ENCODE measurements at places on chromosomes 5 and 9.
A peak's percentile ranks its signal among the peaks of the same experiment; 100 is the strongest.

DNA sequence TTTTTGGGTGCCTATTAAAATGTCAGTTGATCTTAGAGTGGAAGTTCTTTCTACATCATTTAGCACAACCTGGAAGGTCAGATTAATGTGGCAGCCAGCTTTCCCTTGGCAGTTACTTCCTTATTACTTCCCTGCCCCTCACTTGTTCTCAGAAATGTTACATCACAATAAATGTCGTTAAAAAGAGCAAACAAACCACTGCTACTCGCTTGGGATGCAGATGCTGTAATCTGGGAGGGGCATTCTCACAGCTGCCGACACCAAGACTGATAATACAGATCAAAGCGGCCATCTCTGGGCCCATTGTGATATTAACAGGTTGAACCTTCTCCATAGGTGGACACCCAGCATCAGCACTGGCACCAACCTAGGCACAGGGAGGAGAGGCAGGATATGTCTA is 29.3 kb downstream of the PLAC8L1 start:
- DNase-seq, result no peak
- peaks cover 8% of the 10 kb centered on the region for H3K4me1 ChIP-seq
- H3K27ac ChIP-seq, result no peak overlapping the region
- no peak overlapping the region for H3K4me3 ChIP-seq
- peaks cover 33% of the 10 kb centered on the region for H3K27me3 ChIP-seq
- H3K36me3 ChIP-seq, result no peaks in the 10 kb centered on the region

- H3K27me3 ChIP-seq, result peaks cover 4% of the 10 kb centered on the region
- H3K27ac ChIP-seq, result no peak overlapping the region
- no peak for DNase-seq
- no peaks in the 10 kb centered on the region for H3K4me1 ChIP-seq
These were observed 11.1 kb downstream of the FCN2 start for GRCh38 chr9:134891713-134892112.

DNA sequence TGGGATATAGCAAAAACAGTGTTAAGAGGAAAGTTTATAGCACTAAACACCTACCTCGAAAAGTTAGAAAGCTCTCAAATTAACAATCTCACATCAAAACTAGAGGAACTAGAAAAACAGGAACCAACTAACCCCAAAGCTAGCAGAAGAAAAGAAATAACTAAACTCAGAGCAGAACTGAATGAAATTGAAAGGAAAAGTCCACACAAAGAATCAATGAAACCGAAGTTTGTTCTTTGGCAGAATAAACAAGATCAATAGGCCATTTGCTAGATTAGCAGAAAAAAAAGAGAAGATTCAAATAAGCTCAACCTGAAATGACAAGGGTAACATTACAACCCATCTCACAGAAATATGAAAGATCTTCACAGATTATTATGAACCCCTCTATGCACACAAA is 234.8 kb upstream of the ISL1 start:
- no peaks in the 10 kb centered on the region for H3K4me1 ChIP-seq
- no peak for DNase-seq
- no peaks in the 10 kb centered on the region for H3K27me3 ChIP-seq

- peaks cover 15% of the 10 kb centered on the region for H3K27me3 ChIP-seq
- H3K4me1 ChIP-seq, result peaks cover 14% of the 10 kb centered on the region
- no peak overlapping the region for H3K27ac ChIP-seq
- DNase-seq, result peak; percentile 68
- H3K36me3 ChIP-seq, result peaks cover 2% of the 10 kb centered on the region
These were observed 5.4 kb upstream of the LCN15 start for GRCh38 chr9:136769710-136770191.

DNA sequence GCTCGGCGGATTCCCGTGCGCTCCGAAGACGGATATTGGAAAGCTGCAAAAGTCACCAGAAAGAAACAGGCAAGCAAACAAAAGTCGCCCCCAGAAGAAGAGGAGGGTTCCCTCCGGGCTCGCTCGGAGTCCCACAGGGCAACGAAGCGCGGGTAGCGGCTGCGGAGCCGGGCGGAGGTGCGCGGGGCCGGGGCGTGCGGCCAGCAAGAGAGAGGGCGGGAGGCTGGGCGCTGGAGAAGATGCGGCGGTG is at the start of gene FBN2:
TSS of gene FBN2 (minus strand) at position 246 of the 250 bp plus-strand sequence. CDS start 642 bp downstream, outside the sequence.
- peak within 1 kb of the TSS; percentile 28 for H3K4me3 ChIP-seq
- H3K36me3 ChIP-seq, result no peaks in the 10 kb centered on the region
- H3K4me1 ChIP-seq, result no peaks in the 10 kb centered on the region

DNA sequence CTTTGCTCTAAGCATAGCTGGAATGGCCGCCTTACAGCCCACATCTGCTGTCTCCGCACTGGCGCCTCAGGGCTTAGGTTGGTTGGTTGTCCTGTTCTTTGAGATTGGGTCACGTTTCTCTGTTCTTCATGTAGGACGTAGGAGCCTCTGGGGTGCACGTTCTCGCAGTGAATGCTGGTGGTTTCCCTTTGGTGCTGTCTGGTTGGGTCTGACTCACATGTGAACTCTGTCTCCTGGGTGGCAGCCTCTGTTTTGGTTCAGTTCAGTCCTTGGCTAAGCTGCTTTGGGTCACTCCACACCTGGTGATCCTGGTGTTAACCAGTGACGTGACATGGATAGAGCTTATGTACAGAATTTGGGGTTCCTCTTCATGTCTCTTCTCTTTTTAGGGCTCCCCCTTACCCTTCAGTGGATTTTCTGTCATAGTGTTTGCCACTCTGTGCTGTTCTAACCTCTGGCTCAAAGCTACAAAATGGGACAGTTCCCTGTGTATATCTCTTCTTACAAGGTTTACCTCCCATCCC is 12.6 kb upstream of the LPCAT1 start:
- H3K27ac ChIP-seq, result peak overlapping the region; percentile 84
- peak; percentile 57 for DNase-seq
- no peaks in the 10 kb centered on the region for H3K36me3 ChIP-seq
- H3K27me3 ChIP-seq, result peaks cover 23% of the 10 kb centered on the region

DNA sequence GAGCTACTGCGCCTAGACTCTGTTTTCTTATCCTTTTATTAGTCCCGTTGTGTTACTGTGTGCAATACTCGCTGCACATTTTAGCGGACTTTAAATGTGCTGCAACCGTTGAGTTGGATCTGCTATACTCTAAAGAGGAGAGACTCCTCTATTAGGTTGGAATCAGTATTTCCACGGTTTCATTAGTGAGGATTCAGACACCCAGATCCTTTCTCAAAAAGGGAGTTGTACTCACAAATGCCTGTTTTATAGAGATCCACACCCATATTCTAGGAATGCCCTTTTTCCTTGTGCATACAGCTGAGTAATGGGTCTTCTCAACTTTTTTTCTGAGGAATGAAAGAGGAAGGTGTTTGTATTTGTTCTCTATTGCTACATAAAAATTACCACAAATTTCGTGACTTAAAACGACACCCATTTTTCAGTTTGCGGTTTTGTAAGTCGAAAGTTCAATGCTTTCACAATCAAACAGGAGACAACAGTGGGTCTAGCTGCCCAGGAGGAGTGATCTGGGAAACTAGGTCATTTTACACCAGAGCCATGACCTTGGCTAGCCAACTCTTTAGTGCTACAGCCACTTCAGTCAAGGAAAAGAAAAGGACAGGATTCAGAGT is 52.8 kb upstream of the SLC44A1 start:
- H3K27ac ChIP-seq, result no peak overlapping the region
- no peaks in the 10 kb centered on the region for H3K36me3 ChIP-seq
- H3K27me3 ChIP-seq, result peaks cover 12% of the 10 kb centered on the region
- H3K4me1 ChIP-seq, result no peaks in the 10 kb centered on the region
- no peak for DNase-seq

DNA sequence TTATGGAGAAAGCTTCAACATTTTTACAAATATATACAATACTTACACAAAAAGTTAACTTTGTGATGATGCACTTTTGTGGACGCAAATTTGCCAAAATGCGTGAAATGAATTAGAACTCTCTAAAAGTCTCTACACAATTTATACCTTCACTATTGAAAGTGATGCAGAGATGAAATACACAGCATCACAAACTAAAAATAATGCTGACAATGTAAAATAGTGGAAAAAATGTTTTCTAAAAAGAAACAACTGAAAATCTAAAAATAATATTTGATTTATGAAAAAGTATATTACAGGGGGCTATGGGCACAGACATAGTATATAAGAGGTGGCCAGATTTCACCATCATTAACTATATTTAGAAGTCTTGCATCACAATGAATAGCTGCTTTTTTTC is 188.8 kb downstream of the ADCY2 start:
- no peaks in the 10 kb centered on the region for H3K4me1 ChIP-seq
- H3K27me3 ChIP-seq, result no peaks in the 10 kb centered on the region
- H3K36me3 ChIP-seq, result no peaks in the 10 kb centered on the region
- DNase-seq, result no peak
- no peak overlapping the region for H3K27ac ChIP-seq

DNA sequence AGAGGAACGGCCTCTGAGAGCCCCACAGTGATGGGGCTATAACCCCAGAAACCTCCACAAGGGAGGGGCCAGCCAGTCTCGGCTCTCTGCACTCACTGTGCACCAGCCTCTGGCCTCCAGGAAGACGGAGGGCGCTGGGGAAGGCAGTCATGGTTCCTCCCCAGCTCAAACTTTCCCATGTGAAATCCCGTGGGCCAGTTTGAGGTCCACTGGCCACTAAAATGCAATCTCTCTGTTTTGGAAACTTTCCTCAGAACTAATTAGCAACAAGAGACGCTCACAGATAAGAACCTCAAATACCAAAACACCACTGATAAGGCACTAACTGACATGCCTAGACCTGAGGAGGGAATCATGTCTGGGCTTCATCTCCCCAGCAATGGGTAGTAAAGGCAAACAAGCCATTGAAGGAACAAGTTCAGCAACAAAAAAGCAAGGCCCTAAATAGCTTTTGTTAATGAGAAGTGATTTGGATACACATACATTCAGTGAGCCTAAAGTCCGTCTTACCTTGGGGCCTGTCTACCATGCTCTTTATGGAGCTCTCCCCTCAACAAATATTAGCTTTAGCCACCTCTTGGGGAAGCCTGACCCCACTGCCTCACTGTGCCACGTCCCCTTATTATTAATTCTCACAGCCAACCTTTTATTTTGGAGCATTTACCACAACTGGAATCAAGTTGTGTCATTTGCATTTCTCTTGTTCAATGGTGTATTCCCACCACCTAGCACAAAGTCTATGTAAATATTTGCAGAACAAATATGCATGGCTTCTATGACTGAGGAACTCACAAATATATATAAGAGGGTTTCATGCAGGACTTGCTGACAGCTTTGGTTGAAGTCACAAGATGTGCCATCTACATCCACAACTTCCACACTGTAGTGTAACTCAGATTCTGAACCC is 56.1 kb upstream of the GLRX start:
- no peak overlapping the region for H3K4me3 ChIP-seq
- no peaks in the 10 kb centered on the region for H3K4me1 ChIP-seq

- DNase-seq, result no peak
- H3K27me3 ChIP-seq, result no peaks in the 10 kb centered on the region
- H3K27ac ChIP-seq, result no peak overlapping the region
- no peaks in the 10 kb centered on the region for H3K4me1 ChIP-seq
- no peak overlapping the region for H3K4me3 ChIP-seq
- no peaks in the 10 kb centered on the region for H3K36me3 ChIP-seq
These were observed 71.4 kb downstream of the ASTN2 start for GRCh38 chr9:117343427-117343826.

- peak overlapping the region; percentile 59 for H3K4me3 ChIP-seq
- peak overlapping the region; percentile 98 for H3K27ac ChIP-seq
- no peaks in the 10 kb centered on the region for H3K27me3 ChIP-seq
- no peak for DNase-seq
- H3K4me1 ChIP-seq, result peaks cover 80% of the 10 kb centered on the region
These were observed 26.0 kb upstream of the SEMA4D start for GRCh38 chr9:89523948-89524347.

DNA sequence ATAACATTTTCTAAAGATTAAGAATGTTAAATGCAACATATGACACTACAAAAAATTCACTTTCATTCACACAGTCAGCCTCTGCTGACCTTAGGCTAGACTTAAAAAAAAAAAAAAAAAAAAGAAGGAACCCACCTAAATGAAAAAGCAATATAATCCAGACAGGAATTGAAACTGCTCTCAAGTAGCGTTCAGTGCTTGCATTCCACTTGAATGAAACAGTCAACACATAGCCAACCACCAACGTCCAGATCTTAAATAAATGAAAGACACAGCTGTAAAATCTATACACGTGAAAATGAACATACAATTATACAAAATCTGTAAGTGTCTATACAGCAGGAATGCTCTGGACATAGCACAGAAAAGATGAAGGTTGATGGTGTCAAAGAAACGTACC is 11.4 kb downstream of the TMEM245 start:
- H3K4me1 ChIP-seq, result peaks cover 38% of the 10 kb centered on the region
- no peak overlapping the region for H3K4me3 ChIP-seq
- H3K27me3 ChIP-seq, result no peaks in the 10 kb centered on the region
- H3K27ac ChIP-seq, result no peak overlapping the region
- H3K36me3 ChIP-seq, result peaks cover 27% of the 10 kb centered on the region

DNA sequence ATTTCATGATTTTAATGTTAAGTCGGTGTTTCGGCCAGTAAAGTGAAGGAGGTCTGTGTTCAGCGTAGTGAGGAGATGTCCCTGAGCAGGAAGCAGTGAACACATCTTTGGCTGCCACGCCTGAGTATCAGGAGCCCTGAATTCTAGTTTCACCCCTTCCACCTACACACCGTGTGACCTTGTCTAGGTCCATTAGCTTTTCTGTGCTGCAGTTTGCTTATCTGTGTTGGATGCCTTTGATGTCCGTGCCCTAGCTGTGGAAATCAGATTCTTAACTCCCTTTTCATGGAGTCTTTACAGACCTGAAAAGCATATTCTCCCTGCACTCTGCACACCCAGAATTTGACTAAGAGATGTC is 601 bp downstream of the FBXO38 start:
- peak overlapping the region; percentile 96 for H3K27ac ChIP-seq

DNA sequence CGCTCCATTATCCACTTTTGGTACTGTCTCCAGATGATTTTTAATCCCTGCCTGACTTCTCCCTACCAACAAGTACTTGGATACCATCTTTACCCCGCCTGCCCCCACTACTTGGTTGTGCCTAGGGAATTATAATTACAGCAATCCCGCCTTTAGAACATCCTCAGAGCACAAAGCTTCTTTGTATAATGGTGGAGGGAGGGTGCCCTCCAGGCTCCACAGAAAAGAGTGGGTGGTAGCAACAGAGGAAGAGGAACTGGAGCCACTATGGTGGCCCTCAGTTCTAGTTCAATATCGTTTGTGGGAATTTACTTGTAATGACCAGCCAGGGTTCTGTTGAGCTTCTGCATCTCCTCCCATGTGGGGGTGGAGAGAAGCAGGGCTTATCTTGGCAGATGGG is 79.0 kb upstream of the RNF38 start:
- H3K4me1 ChIP-seq, result peaks cover 10% of the 10 kb centered on the region
- H3K27me3 ChIP-seq, result no peaks in the 10 kb centered on the region
- DNase-seq, result no peak
- H3K36me3 ChIP-seq, result peaks cover 13% of the 10 kb centered on the region
- H3K4me3 ChIP-seq, result no peak overlapping the region
